Activated effector memory CD4-positive, alpha-beta T cell treated with Interleukin-2 at 50 U/mL for 16 hours (primary cell): ENCODE measurements at places on chromosomes 3 and 15.

GRCh38 chr15:45714590-45715488 lies 80.0 kb downstream of the SQOR start:
- no peak for DNase-seq

DNA sequence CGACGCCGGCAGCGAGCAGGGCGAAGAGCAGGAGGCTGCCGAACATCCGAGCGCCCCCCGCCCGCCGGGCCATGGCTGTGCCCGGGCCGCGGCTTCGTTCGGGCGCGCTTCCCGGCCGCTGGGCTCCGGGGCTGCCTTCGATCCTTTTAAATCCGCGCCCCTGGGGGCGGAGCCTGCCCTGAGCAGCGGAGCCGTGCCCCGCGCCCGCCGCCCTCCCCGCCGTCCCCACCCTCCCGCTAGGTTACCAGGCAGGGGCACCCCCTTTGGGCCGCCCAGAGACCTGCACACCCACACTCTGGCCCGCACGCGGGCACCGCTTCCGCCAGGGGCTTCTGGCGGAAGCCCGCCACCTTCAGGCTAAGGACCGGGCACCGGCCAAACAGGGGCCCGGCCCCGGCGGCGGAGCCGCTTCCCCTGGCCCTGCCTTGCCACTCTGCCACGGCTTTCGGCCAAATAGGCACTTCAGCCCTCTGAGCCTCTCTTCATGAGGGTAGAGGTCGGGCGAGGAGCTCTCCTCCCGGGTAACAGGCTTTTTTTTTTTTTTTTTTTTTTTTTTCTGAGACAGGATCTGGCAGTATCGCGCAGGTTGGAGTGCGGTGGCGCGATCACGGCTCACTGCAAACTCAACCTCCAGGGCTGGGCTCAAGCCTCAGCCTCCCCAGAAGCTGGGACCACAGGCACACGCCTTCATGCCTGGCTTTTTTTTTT lies at the start of gene NMB:
Gene NMB, minus strand, starts transcription at position 120 of the 708 bp plus-strand sequence. Its CDS starts 47 bp downstream, at position 73.
- peak; percentile 79 for DNase-seq

DNA sequence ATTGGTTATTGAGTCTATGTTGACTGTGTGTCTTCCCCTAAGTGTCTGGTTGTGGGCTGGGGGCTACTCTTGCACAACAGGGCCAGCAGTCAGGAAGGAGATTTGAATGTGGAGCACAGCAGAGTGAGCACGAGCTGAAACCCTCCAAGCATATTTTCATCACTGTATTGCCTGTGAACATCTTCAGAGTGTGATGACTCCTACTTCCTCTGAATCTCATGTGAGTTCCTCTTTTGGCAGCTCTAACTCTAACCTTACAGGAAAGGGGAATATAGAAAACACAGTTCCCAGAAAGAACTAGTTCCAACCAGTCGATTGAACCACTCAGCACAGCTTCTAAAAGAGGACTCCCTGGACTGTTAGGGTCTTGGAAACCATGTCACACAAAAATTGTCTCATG lies 211.6 kb downstream of the RAP2B start:
- DNase-seq = no peak

- DNase-seq = no peak
These were observed 15.2 kb downstream of the GNAI2 start for GRCh38 chr3:50251220-50251619.

- no peak for DNase-seq
These were observed 71.4 kb downstream of the SCN5A start for GRCh38 chr3:38578081-38578475.

GRCh38 chr15:73919706-73920105 lies 6.6 kb upstream of the LOXL1 start:
- DNase-seq = no peak

GRCh38 chr3:42067326-42067725 lies 23.8 kb upstream of the TRAK1 start:
- no peak for DNase-seq

GRCh38 chr3:36302626-36303025 lies 77.7 kb upstream of the STAC start:
- no peak for DNase-seq

- DNase-seq = no peak
These were observed 4.2 kb downstream of the CCDC71 start for GRCh38 chr3:49161808-49162530.

DNA sequence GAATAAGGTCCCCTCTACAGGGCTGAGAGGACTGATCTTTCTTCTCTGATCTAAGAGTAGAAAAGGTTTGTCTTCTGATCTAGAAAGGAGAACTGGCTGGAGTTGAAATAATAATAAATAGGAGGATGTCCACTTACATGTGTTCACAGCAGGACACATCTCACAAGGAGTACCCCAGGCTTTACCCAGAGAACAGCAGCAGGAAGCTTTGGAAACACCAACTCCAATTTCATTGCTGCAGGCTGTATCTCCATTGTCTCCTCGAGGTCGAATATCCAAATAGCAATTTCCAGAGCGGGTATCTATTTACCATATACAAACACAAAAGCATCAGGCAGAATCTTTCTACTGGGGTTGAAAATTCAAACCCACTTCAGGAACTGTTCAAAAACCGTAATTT lies 136.6 kb downstream of the DUT start:
- no peak for DNase-seq

- no peak for DNase-seq
These were observed 53.5 kb upstream of the CCDC54 start for GRCh38 chr3:107323723-107324122.

GRCh38 chr15:40266828-40267304 lies 16.0 kb downstream of the ANKRD63 start:
- no peak for DNase-seq

DNA sequence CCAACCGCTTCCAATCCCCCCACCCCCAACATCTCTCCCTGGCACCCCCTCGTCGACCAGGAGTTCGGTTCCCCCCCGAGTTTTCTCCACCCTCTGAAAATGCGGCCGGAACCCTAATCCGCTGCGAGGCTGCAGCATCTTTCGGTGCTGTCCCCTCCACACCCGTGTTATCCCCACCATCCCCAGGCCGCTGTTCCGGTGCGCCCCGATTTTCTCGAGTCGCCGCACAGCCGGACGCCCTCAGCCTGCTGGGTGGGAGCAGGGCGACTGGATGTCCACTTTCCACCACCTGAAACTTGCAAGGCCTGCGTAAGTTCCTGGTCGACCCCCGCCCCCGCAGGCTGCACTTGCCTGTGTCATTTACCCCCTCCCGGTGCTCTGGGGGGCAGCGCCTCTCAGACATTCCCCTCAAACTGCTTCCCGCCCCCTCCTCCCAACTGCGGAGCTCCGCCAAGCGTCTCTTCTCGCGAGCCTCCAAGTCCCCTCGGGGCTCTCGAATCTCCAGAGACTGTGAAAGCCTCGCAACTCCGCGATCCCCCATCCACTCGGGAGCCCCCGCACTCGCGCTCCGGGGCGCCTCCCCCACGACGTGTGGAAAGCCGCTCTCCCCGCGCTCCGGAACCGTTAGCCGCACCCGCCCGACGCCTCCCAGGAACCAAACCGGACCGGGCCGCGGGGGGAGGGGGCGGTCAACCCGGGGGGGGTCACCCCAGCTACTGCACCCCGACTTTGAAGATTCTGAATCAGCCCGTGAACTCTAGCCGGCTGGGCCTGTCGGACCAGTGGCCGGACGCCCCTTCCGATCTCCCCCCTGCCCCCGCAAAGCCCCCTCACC lies 566 bp downstream of the ETV5 start:
- no peak for DNase-seq

- no peak for DNase-seq
These were observed 86.8 kb downstream of the TMCO5A start for GRCh38 chr15:38021259-38021658.

DNA sequence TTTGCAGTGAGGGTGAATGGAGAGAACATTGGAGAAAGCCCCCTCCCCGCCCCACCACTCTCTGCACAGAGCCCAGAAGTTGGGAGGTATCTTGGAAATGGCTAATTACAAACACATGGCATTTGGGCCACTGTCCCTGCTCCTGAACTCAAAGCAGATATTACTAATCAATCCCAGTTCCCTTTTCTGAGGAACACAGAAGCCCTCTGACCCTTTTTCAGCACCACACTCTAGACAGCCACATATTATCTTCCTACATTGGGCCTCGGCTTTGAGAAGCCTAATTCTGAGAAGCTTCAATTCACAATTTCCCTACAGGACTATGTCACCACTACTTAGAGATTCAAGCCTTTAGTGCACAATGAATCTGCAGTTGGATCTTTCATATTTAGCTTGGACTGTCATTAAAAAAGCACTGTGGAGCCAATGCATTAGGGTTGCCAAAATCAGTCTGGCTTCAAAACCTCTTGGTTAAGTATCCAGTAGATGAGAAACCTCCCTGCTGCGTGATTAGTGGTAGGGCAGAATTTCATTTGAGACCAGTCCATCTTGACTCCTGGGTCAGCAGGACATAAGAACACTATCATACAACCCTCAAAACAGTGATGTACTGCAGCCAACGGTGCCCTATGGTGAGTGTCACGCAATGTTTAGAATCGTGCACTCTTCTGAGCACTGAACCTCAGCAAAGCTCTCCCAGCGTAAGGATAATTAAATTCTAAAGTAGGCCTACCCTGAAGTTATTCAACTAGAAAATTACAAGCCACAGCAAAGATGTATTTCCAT lies 26.1 kb downstream of the MGLL start:
- no peak for DNase-seq

GRCh38 chr3:158159714-158160113 lies 49.8 kb downstream of the RSRC1 start:
- no peak for DNase-seq

GRCh38 chr15:88482263-88482662 lies 14.8 kb downstream of the MRPS11 start:
- DNase-seq = no peak
